ENCODE measurements at places on chromosomes 12 and 14. TPM values are rescaled to one million over a fixed set of nuclear protein-coding genes. Genes with fewer than 3 reads are reported as not detected.

DLGAP5 gene
- total RNA-seq: 2.0 TPM

GRCh38 chr14:58634406-58635090 is 3.2 kb upstream of the DACT1 start:
- no peak for DNase-seq

GRCh38 chr14:97902630-97903029 is 1105.4 kb downstream of the VRK1 start:
- DNase-seq: no peak

DNA sequence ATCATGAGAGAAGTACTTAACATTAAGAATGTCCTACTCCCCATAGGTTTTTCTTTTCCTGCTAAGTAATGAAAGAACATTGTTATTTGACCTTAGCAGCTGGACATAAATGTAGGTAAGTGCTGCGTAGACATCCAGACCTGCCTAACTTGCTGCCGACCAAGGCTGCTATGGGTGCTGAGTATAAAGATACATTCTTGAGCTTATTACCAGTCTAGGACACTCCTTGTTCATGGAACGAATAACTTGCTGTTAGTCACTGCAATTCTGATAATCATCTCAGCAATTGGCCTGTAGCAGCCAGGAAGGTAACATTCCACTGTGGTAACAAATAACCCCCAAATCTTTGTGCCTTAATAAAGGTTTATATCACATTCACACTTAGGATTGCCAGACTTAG is 478.1 kb downstream of the VRK1 start:
- no peak for DNase-seq

GRCh38 chr14:95659293-95659989 is 26.8 kb upstream of the TCL1B start:
- no peak for DNase-seq

GRCh38 chr12:46147144-46147543 is 121.7 kb downstream of the SLC38A1 start:
- no peak for DNase-seq

PROX2 gene
- 0.09 TPM for total RNA-seq

GRCh38 chr12:31815096-31815495 is 86.3 kb upstream of the AMN1 start:
- no peak for DNase-seq

- no peak for DNase-seq
Observed at GRCh38 chr12:26871985-26872384, 39.0 kb upstream of the ITPR2 start.

Data from mucosa of descending colon (tissue), 3 donors.